ENCODE measurements at places on chromosomes 7 and 10.

DNA sequence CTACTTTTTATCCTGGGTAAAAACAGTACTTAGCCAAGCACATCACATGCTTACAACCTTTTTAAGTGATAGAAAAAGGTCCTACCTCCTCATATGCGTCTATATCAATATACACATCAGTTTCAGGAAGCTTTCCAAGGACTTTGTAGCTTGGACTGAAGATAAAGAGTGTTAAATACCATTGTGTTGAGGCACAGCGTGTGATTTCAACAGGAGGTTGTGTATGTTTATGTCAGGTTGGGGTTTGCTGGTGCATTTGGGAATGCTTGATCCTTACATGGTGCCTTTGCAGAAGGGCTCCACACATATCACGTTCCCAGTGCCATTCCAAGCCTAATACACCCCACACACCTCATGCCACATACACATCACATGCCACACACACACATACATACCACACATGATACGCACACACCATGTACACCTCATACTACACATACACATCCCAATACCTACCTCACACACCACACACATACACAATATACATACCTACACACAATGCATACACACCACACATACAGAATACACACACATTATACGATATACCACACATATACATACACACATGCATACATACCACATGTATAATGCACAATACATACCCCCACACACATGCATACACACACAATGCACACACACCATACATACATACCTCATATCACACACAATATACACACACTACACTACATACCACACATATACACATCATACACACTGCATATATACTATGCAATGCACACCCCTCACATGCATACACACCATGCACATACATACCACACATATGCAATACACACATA, 33.1 kb downstream of the PSMC2 start:
- no peak for DNase-seq

DNA sequence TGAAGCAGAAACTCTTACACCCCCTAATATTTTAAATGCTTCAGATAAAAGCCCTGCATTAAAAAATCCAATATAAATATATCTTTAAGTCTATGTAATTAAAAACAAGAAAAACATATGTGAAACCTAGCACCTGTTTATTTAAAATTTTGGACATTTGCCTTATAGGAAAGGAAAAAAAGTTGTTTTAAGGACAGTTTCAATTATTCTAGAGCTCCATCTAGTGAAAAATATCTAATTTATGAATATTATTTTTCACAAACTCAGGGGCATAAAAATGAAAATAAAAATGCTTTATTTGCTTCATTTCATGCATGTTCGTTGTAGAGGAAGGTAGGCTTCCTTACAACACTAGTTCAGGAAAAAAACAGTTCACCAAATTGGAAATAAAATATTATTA, 26.1 kb downstream of the ENKUR start:
- DNase-seq = no peak

DNA sequence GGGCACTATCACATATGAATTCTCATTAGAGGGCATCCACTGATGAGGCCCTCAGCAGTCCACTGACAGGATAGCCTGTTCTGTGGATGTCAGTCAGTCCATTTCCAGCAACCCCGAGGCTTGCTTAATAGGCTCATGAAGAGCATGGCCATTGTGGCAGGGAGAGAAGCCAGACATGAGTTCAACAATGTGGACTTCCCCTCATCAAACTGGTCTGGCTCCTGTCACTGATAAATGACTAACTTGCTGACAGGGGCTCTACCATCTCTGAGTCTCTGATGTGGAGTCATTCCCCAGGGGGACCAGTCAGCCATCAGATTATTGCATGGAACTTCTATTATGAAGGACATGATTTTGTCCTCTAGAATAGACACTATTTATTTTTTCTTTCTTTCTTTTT, 19.8 kb upstream of the TRIL start:
- DNase-seq = no peak

DNA sequence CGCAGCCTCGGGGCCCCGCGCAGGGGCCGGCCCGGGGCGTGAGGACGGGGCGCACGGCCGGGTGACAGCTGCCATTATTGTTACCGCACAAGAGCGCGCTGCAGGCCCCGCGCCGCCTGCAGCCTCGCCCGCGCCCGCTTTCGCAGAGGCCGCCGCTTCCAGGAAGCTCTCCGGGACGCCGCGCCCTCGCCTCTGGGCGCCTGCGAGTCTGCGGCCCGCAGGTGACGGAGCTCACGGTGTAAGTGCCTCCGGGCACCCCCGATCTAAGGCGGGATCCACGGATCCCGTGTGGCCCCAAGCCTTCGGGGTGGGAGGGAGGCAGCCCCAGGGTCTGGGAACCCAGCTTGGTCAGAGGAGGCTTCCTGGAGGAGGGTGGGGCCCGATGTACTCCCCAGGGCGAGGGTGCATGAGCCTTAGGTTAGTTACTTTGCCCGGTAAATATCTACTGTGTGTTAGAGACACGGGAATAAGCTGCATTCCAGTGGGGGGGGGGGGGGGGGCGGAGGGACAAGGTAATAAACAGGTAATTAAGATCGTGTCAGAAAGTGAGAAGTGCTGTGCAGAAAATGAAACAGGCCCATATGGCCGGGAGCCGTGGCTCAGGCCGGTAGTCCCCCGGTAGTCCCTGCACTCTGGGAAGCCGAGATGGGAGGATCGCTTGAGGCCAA, 638 bp downstream of the IQCE start:
- DNase-seq = no peak

- no peak for DNase-seq
Measured at GRCh38 chr10:68561865-68562649, 1.9 kb downstream of the TET1 start.

- DNase-seq = peak; percentile 43
Measured at GRCh38 chr7:149742075-149742701, 31.2 kb downstream of the ZNF467 start.

DNA sequence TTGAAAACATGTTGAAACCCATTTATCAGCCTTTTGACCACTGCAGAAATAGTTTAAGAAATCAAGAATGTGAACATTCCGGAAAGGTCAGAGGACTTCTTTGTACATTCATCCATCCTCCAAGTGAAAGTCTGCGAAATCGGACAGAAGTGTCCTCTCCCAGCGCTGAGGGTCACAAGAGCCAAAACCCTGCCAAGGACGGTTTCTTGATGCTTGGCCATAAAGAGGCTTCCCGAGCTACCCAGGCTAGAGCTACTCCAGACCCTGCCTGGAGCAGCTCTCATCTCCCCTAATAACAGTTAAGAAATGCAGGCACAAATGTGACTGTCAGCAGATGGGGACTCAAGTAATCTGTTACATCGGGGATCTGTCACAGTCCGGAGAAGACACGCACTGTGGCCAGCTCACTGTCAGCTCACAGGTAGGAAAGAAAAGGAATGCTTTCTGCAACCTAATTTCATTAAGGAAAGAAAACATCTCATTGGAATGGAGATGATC, 4.5 kb upstream of the CYTH3 start:
- DNase-seq = no peak

DNA sequence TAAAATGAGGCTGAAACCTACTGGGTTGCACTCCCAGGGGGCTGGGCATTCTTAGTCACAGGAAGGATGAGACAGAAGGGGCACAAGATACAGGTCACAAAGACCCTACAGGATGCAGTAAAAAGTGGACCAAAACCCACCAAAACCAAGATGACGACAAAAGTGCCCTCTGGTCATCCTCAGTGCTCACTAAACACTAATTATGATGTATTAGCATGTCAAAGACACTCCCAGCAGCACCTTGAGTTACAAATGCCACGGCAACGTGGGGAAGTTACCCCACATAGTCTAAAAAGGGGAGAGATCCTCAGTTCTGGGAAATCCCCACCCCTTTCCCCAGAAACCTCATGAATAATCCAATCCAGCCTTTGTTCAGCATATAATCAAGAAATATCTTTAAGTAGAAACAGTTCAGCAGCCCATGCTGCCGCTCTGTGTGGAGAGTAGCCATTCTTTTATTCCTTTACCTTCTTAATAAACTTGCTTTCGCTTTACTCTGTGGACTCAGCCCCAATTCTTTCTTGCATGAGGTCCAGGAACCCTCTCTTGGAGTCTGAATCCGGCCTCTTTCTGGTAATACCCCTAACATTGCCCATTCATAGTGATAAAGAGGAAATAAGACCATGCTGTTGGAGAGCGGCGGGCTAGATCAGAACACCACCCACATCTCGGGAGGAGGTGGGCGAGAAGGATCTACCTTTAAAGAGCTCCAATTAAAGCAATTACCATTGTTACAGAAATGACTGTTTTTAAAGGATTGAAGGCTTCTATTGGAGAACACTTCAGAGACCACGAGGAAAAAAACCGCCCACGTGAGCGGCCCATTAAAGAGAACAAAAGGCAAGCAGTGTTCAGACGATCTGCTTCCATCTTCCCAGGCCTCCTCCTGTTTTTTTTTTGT, 170.9 kb downstream of the USP6NL start:
- no peak for DNase-seq

GRCh38 chr7:155557778-155558177, 11.4 kb upstream of the CNPY1 start:
- no peak for DNase-seq

- DNase-seq = no peak
Measured at GRCh38 chr10:8726084-8726778, 671.7 kb downstream of the GATA3 start.

DNA sequence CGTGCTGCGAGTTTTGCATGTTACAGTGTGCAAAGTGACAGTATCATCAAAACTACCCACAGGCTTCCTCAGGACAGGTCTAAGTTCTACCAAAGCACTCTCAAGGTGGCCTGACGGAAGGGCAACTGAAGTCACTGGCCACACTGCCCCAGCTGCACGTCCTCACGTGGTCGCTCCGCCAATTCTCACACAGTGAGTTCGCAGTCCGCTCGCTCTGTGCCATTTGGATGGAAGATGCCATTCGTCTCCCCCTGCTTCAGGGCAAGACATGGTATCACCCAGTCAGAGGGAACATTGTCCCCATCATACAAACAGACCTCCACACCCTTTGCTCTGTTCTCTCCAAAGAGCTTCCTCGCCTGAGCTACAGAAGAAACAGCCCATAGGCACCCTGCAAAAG, 109.6 kb upstream of the COBL start:
- DNase-seq = no peak

GRCh38 chr7:134795231-134795630, 15.8 kb downstream of the CALD1 start:
- DNase-seq = no peak

- DNase-seq = no peak
Measured at GRCh38 chr10:718143-718700, 28.8 kb upstream of the DIP2C start.

GRCh38 chr7:124426621-124427020, 339.0 kb downstream of the GPR37 start:
- DNase-seq = no peak

GRCh38 chr7:143393267-143394041, 12.3 kb downstream of the ZYX start:
- no peak for DNase-seq
